Fibroblast of the aortic adventitia (primary cell): ENCODE measurements at places on chromosomes 2 and 18.

GRCh38 chr18:50981381-50981780 is 13.5 kb downstream of the ELAC1 start:
- no peak for DNase-seq

DNA sequence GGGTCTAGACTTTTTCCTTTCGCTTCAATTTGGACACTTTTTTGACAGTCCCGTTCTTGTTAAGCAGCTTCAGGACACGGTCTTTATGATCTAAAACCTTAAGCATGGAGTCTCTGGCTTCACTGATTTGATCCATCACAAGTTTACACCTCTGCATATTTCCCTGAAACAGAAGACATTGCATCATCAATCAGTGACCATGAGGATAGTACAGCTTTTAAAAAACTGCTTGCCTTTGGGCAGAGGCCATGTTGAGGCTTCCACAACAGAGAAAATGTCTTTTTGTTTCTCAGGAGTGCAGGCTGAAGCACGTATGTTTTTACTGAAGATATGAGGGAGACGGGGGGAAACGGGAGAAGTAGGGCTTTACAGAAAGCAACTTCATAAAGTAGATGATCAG is 56.2 kb upstream of the AMMECR1L start:
- DNase-seq = peak; percentile 5

GRCh38 chr18:58402247-58402646 is 226.6 kb downstream of the ALPK2 start:
- DNase-seq = peak; percentile 17

- no peak for DNase-seq
These were observed 106.7 kb downstream of the MEIS1 start for GRCh38 chr2:66541646-66542045.

DNA sequence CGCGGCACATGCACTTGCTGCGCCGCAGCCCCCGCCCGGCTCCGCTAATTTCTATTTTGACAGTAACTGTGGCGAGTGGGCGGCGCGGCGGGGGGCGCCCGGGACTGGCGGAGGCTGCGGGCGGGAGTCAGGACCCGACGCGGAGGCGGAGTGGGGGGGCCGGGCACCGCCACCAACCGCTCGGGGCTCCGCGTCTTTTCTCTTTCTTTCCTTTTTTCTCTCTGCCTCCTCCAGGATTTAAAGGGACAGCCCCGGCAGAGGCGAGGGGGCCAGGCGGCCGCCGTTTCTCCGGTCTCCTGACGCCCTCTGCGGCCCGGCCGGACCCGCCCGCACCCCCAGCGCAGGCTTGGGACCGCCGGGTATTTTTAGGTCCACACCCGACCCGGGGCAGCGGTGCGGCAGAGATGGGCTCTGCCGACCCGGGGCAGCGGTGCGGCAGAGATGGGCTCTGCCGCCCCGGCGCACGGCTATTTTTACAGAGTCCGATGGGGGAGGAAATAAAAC is 460 bp upstream of the ZBTB7C start:
- DNase-seq = no peak

GRCh38 chr2:219250049-219250781 is 2.8 kb upstream of the TUBA4B start:
- DNase-seq = no peak

- peak; percentile 10 for DNase-seq
These were observed 27.3 kb upstream of the C2orf66 start for GRCh38 chr2:196836440-196836839.

- no peak for DNase-seq
These were observed 170.1 kb downstream of the RBM43 start for GRCh38 chr2:151091583-151091982.

DNA sequence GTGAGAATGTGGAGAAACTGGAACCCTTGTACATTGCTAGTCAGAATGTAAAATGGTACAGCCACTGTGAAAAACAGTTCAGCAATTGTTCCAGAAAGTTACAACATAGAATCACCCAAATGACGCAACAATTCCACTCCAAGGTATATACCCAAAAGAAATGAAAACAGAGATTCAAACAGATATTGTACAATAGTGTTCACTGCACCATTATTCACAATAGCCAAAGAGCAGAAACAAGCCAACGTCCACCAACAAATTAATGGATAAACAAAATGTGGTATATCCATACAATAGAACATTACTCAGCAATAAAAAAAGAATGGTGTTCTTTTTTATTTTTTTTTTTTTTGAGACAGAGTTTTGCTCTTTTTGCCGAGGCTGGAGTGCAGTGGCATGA is 10.9 kb downstream of the CLASP1 start:
- DNase-seq = peak; percentile 45

DNA sequence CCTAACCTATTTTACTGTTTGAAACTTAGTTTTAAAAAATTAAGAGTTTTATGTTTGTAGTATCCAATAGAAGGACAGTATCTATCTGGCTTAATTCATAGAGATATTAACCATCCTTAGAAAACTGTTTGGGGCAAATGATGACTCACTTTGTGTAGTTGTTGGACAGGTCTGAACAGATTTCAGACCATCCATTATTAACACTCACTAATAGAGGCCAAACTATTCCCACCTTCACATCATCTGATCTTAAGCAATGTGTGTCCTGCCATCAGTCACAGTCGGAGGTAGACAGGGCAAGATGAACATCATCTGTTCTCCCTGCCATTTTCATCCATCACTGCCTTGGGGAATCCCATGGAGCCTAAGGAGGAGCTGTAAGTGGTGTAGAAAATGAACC is 164.6 kb upstream of the DCC start:
- no peak for DNase-seq

DNA sequence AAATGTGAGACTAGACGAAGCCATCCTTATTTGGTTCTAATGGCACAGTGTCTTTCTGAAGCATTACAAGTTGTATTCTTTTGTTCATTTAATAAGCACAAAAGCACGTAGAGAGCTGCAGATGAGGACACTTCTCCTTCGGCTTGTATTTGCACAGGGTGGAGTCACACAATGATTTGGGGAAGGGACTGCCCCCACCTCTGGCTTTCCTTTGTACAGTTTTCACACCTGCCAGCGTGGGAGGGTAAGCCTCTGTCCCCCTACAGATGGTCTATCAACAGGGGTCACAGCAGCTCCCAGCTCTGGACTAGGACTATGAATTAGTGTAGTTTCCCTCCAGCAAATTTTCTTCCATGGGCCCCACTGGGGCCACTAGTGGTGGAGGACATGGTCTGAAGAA is 108.2 kb upstream of the KLHL14 start:
- DNase-seq = no peak

DNA sequence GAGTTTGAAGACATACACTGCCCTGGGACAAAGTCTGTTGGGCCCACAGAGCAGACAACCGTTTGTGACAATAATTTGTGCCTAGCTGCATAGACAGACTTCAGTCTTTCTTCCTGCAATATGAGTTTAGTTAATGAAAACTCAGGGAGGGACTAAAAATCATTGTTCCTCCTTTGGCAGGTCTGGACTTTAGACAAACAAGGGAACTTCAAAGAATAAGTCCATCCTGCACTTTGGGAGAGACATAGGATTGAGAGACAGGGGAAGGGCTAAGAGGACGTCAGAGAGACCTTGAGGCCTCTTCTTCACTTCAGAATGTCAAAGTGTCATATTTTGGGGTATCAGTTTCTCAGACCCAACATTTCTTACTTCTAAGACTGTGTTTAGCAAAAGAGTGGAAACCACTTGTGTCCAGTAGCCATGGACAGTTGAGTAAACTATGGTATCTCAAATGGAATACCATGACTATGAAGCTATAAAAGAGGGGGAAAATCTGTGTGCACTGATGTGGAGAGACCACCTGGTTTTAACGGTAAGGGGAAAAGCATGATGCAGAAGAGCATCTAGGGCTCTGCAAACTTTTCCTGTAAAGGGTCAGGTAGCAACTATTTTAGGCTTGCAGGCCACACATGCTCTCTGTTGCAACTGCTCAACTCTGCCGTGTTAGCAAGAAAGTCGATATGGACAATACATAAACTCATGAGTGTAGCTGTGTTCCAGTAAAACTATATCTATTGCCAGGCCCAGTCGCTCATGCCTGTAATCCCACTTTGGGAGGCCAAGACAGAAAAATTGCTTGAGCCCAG is 217.8 kb upstream of the SH3BP4 start:
- DNase-seq = no peak

DNA sequence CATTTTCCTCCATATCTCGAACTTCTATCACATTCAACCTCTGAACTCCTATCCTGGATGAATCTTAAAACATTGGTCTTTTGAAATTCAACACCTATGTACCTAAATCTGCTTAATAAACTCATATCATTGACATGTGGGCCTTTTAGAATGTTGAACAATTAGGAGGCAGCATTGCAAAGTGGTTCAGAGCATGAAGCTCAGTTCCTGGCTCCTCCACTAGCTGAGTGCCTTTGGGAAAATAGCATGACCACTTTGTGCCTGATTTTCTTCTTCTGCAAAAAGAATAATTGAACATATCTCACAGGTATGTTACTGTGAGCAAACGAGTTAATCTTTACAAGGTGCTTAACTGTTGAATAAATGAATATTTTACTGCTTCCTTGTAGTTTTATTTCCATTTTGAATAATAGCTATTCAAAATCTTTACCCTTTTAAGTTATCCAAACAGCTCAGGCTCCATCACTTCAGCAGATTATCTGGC is 14.3 kb upstream of the ITPRID2 start:
- DNase-seq = no peak

- peak; percentile 61 for DNase-seq
These were observed 170.9 kb upstream of the SIX2 start for GRCh38 chr2:45180033-45180746.

DNA sequence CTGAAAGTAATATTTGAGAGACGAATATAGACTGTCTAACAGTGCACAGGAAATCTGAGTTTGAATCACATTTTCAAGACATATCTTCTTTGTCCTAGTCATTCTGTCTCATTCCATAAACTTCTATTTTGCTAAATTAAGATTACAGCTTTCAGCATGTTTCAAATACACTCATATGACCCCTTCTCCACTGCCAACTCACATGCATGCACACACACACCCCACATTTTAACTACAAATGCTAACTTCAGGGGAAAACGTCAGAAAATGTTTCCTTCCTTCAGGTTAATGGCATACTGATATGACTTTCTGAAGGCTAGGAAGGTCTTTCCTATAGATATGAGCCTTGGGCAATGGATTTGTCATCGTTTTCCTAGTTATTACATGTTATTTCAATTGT is 373.7 kb downstream of the RBM43 start:
- DNase-seq = peak; percentile 54

GRCh38 chr2:26668041-26668440 is 24.5 kb upstream of the KCNK3 start:
- DNase-seq = no peak

- DNase-seq = no peak
These were observed 3.0 kb downstream of the PCARE start for GRCh38 chr2:29071032-29071975.

GRCh38 chr2:200962811-200963123 is 693 bp downstream of the ORC2 start:
- DNase-seq = no peak

DNA sequence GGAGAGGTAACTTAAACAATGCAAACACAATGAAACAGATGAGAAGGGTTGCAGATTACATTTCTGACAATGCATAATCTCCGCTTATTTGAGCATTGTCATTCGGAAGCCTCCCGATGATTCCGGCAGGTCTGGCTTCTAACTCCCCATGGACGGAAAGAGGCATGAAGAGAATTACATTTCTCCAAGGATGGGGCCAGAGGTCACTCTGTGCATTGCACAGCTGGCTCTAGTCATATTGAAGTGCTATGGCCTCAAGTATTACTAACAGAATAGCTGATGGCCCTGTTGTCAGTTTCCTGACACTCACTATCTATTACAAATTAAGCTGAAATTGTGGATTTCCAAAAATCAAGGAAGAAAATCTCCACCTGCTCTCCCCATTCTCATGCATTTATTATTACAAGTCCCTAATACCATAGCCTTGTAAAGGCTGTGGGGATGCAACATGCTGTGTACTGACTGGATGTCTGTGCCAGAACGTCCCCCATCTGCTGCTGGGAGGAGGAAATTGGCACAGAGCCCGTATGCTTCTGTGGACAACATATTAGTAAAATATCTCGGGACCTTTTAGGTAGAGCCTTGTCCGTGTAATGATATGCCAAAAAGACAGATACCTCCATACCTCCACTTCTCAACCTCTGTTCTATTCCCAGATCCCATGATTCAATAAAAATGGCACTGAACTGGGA is 168.1 kb downstream of the SETBP1 start:
- no peak for DNase-seq

DNA sequence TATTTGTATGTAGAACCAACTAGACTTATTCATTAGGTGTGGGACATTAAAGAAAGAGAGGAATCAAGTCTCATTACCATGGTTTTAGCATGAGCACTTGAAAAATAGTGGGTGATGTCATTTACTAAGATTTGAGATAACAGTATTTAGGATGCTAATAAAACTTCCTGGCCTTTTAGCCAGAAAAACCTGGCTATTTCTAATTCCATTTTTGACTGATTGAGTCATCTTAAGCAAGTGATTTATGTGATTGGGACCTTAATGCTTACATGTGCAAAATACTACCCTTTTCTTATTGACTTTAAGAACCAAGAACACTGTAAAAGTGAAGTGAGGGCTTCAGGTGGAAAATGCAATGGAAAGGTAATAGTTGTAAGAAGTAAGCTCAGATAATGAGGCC is 196.8 kb upstream of the SESTD1 start:
- DNase-seq = no peak

DNA sequence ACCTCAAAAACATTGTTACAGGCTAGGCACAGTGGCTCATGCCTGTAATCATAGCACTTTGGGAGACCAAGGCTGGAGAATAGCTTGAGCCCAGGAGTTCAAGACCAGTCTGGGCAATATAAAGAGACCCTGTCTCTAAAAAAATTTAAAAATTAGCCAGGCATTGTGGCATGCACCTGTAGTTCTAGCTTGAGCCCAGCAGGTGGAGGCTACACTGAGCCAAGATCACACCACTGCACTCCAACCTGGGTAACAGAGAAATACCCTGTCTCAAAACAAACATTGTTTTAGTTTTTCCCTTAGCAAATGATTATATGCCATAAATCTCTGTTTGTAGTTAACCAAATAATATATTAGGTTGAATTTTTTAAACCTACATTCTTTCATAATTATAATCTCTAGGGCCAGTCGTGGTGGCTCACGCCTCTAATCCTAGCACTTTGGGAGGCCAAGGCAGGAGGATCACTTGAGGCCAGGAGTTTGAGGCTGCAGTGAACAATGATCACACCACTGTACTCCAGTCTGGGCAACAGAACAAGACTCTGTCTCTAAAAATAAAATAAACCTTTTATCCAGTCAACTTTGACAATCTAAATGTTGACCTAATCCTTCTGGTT is 13.3 kb upstream of the CYP20A1 start:
- peak; percentile 17 for DNase-seq

- DNase-seq = peak; percentile 9
These were observed 27.7 kb upstream of the CPS1 start for GRCh38 chr2:210528716-210529115.
